ENCODE measurements at places on chromosomes 7 and 10. TPM values are rescaled to one million over a fixed set of nuclear protein-coding genes. Genes with fewer than 3 reads are reported as not detected.
A peak's percentile ranks its signal among the peaks of the same experiment; 100 is the strongest.

DNA sequence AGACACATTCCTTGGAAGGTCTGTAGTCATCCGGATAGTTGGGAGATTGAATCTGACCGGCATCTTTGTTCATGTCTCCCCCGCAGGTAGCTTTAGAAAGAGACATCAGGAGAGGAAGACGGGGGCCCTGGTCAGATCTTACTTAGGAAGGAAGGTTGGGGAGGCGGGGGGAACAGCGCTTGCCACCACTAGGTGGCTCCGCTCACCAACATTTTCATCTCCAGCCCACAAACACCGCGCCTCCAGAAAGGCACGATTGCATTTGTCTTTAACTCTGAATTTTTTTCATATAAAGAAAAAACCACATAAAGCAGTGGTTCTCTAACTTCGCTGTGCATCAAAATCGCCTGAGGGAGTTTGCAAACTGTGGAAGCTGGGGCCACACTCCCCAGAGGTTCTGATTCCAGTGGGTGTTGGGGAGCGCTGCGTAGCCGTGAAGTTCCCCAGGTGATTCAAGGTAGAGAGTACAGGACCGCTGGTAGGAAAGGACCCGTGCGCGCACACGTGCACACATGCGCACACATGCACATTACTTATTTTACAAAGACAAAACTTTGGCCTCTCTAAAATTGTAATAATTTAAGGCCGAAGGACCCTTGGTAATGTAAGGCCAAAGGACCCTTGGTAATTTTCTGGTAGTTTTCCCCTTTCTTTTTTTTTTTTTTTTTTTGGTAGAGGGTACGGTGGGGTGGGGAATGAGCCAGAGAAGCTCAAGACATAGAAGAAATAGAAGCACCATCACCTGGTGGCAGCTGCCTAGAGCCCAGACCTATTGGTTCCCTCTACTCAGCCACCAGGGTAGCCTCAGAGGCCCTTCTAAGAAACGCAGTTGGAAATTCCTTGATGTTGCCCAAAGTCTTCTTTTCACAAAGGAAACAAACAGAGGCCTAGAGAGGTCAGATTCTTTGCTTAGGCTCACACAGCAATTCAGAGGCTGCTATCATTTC, 37.4 kb upstream of the OPALIN start:
- peak; percentile 67 for DNase-seq

- no peak for DNase-seq
Observed at GRCh38 chr7:47643716-47644400, 61.9 kb upstream of the TNS3 start.

- no peak for DNase-seq
Observed at GRCh38 chr7:99008921-99009530, 130.7 kb downstream of the TRRAP start.

GRCh38 chr7:78792006-78792405, 661.5 kb downstream of the MAGI2 start:
- DNase-seq, result no peak

PIK3CG gene
- total RNA-seq, result 11.8 TPM

DNA sequence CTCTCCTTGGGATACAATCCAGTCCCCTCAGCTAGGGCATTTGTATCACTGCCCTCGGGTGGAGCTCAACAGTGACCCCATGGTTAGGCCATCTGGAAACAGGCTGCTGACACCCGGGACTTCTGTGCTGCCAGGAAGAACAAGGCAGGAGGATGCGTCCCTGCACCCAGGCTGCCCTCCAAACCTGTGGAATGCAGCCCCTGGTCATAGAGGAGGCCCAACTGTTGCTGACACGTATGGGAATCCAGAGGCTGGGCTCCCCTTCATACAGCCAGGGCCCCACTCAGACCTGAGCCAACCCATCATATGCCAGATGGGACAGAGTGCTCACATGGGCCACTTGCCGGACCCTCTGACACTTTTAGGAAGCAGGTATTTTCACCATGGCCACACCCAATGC, 45.5 kb upstream of the SRGN start:
- no peak for DNase-seq

- DNase-seq, result no peak
Observed at GRCh38 chr10:133276435-133277201, at the start of gene ADAM8. TSS of gene ADAM8 (minus strand) at chr10:133276868. CDS start at chr10:133276817, 51 bp downstream.

DNA sequence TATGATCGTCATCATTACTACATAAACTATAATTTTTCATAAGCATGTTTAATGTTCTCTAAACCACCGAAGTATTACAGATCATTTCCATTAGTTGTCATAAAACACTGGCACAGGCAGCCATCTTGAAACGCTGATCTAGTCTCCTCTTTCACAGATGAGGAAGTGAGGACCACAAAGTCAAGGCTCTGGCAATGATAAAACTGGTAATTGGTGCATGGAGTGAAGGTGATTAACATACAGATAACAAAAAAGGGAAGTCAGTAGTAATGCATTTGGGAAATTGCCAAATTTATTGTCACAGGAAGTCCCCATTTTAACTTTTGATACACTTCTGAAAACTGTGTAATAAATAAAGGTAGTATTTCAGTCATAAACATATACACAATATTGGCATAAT, 49.3 kb downstream of the FBXL13 start:
- no peak for DNase-seq

DNA sequence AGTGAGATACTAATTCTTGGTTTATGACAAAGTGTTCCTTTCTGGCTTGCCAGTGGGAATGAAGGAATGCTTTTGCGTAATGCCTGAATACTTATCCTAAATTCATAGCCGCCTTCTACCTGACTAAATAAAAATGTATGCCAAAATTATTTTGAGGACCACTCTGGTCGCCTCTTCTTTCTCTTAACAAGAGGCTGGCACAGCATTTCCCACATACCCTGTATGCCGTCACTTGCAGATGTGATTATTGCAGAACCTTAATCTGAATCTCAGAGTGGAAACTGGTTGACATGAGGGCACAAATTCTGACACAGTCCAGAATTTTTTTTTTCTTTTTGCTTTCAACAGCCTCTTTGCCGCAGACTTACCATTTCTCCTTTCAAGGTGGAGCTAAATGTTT, 124.6 kb upstream of the GLCCI1 start:
- DNase-seq, result no peak

DNA sequence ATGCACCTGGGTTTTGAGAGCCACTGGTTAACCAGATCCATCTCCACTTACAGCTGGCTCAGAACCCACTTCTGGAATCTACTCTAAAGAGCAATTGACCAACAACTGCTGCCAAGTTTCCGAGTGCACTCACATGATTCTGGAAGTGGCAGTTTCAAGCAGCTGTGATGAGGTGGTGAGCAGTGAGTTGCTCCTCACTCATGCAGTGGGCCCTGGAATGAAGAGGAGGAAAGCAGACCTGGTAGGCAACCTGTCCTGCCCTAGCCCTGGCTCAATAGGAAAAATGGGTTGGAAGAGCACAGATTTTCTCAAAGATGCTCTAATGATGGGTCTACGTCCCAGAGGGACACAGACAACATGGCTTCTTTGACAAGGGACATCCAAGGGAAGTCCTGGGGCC, 70.7 kb upstream of the NPY start:
- no peak for DNase-seq

GPER1 gene
- total RNA-seq, result 7.6 TPM

GRCh38 chr7:72313906-72314305, 98.2 kb downstream of the CALN1 start:
- DNase-seq, result no peak

GRCh38 chr7:144656965-144657517, 178.8 kb downstream of the TPK1 start:
- no peak for DNase-seq

DNA sequence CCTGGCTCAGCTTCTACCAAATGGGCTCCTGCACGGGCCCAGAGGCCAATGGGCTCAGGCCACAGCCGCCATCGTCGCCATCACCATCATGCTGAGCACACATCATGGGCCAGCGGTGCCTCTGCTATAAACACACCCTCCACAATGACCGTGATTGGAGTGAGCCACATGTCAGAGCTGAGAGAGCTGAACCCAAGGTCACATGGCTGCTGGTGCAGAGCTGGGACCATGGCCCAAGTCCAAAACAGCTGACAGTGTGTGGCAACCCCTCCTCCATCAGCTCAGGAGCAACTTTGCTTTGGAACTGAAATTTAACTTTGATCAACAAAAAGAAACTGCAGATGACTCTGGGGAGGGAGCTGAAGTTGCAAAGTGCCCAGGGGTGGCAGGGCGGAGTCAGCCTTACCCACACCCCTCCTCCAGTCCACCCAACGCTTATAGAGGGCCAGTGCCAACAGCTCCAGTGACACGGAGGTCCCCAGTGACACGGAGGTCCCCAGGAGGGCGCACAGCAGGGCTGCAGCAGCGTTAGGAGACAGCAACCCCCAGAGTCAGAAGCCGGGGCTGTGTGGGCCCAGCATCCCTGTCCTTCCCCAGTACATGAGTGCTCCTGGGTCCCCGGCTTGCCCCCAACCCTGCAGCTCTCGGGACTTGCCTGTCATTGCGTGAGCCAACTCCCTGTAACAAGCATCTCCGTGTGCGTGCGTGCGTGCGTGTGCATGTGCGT, 249.6 kb downstream of the ELFN1 start:
- no peak for DNase-seq

NKX1-2 gene
- not detected for total RNA-seq

- no peak for DNase-seq
Observed at GRCh38 chr7:2412587-2413201, 9.3 kb downstream of the CHST12 start.
